Memory B cell (primary cell): ENCODE measurements at places on chromosomes 7 and 10.

- no peak for DNase-seq
Observed at GRCh38 chr7:90752051-90752450, 155.9 kb downstream of the CDK14 start.

GRCh38 chr10:94052866-94053791 lies 59.4 kb downstream of the PLCE1 start:
- DNase-seq, result no peak

GRCh38 chr7:32381024-32381601 lies 109.1 kb downstream of the LSM5 start:
- no peak for DNase-seq

GRCh38 chr10:11175823-11176243 lies 158.2 kb downstream of the CELF2 start:
- no peak for DNase-seq

DNA sequence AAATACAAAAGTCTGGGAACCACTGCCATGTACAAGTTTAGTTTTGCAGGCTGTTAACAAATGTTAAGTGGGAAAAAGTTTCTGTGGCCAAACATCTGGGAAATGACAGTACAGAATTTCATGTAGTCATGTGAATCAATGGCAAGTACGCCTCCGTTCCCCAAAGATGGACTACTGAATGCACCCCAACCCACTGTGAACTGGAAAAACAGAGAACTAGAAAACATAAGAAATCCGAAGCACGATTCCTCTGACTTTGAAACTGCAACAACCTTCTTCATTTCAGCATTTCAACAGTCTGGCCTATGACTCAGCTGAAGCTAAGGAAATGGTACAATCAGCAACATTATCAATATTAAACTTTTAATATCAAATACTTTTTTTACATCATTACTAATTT lies 41.8 kb downstream of the MCMBP start:
- no peak for DNase-seq

DNA sequence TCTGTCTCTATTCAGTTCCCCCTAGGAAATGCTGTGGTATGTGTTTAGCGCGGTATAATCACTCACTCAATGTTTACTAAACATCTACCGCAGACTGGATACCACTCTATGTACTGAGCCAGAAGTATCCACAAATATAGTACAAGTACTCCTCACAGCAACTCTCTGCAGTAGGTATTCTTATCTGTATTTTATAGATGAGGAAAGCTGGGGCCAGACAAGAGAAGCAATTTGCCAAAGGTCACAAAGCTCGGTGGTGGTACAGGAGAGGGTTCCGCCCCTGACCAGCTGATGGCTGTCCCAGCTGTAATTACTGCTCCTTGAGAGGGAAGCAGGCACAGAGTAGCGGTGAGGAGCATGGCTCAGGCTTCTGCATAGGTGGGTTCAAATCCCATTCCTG lies 184.1 kb downstream of the DOCK4 start:
- DNase-seq, result no peak

DNA sequence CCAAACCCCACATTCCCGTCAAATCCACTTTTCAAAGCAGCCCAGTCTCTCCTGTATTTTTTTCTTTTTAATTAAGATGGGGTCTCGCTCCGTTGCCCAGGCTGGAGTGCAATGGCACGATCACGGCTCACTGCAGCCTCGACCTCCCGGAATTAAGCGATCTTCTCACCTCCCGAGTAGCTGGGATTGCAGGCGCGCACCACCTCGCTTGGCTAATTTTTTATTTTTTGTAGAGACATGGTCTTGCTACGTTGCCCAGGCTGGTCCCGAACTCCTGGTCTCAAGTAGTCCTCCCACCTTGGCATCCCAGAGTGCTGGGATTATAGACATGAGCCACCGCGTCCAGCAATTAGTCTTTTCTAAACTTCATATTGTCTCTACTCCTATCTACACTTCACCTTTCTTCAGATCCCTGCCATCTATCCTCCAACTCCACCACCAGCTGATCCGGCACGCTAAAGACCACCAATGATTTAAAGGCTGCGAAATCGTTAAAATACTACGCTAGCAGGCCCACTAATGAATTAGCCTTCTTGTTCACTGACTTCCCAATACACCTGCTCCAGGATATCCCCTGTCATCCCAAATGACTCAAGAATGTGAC lies 525 bp upstream of the CHUK start:
- DNase-seq, result no peak

GRCh38 chr10:13823096-13823708 lies 236.4 kb downstream of the PRPF18 start:
- DNase-seq, result no peak

- no peak for DNase-seq
Observed at GRCh38 chr7:137753067-137753466, 93.7 kb downstream of the DGKI start.

DNA sequence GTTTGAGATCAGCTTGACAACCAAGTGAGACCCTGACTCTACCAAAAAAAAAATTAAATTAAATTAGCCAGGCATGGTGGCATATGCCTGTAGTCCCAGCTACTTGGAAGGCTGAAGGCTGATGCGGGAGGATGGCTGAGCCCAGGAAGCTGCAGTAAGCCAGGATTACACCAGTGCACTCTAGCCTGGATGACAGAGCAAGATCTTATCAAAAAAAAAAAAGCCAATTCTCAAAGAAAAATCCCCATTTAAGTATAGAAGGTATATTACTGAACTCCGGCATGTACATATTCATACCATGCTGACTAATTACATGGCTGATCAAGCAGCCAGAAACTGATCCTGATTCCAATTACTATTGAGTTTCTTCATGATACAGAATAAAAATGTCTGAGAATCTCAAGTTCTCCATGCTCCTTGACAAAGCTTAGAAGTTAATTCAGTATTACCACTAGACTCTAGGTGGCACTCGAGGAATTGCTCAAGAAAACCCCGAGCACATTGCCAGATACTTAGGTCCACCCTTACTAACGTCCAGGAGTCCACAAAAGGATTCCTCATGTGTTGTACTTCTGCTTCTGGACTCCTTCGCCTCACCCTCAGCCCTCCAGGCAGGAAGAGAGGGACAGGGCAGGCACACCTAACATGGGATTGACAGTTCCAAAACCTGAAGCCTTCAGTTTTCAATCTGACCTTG lies 148.9 kb downstream of the PARD3 start:
- DNase-seq, result no peak

DNA sequence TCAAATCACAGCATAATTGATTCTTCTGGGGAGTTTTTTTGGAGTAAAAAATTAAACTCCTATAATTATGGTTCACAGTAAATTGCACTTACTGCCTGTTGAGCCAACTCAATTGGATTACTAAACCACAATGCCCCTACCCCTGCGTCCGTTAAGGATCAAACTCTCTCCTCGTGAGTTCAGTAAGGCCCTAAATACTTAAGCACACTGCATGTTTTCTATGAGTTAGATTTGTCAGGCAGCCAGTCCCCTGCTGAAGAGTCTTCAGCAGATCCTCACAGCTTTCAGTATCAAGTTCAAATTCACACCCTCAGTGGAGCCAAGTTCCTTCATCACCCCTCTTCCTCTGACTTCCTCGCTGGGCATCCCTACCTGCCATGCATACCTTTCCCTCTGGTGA lies 275.0 kb upstream of the BMPER start:
- DNase-seq, result no peak

DNA sequence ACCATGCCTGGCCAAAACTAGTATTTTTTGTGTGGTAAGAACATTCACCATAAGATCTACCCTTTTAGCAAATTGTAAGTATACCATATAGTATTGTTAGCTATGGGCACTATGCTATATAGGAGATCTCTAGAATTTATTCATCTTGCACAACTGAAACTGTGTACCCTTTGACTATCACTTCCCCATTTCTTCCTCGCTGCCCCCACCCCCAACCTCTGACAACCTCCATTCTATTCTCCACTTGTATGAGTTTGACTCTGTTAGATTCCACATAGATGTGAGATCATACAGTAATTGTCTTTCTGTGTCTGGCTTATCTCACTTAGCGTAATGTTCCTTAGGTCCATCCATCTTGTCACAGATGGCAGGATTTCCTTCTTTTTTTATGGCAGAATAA lies 3.6 kb downstream of the CASP7 start:
- no peak for DNase-seq

DNA sequence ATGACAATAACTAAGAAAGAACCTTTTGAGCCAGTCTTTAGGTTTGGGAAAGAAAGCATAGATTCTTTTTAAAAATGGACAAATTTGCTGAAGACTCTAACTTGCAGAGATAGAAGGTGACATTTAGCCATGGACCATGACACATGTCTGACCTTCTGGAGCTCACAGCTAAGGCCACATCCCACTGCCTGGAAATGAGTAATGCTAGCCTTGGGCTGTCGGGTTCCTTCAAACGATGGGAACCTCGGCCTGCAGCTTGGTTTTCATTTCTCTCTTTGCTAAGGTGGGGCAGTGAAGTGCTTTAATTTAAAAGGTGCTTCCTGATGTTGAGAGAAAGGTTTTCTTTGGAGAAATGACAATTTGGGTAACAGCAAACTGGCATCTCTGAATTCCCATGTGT lies 223.2 kb downstream of the FANK1 start:
- DNase-seq, result no peak

- DNase-seq, result no peak
Observed at GRCh38 chr7:35694161-35694783, 663 bp downstream of the HERPUD2 start.

DNA sequence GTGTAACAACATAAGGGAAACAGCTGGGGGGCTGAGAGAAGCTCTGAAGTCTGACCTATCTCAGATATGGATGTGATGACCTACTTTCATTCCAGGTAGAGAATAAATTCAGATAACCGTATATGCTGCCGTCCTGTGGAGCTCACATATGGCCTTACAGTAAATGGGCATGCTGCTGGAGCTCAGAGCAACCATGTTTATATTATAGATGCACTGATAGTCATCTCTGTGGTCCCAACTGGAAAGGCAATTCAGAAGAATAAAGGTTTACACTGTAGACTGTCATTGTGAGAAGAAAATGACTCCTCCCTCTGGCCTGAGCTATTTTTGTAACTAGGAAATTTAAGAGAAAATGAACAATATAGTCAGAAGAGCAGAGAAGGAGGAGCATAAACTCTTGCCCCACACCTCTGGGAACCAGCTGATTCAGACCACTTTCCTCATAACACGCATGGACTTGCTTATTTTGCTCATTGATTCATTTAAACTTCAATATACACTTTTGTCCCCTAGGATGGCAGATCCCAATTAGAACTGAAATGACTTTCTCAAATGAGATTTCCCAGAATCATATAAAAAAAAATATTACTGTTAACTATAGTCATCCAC lies 69.9 kb upstream of the NXPH1 start:
- DNase-seq, result no peak

DNA sequence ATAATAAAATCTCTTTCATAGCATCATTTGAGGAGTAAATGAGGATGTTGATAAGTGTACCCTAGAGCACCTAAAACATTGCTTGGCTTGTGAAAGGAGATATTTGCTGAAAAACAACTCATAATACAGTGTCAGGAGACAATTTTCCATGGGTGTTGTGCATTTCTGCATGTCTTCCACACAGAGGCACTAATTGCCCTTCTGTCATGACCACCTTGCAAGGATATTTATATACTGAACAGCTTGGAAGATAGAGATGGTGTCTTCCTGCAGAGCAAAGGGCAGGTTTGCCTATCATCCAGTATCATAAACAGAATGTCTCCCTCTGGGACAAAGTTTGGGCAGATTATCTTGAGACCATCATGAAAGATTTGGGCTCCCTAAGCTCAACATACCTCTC lies 495.2 kb upstream of the LRRN3 start:
- no peak for DNase-seq

GRCh38 chr7:6379886-6380285 lies 67.9 kb downstream of the DAGLB start:
- no peak for DNase-seq

DNA sequence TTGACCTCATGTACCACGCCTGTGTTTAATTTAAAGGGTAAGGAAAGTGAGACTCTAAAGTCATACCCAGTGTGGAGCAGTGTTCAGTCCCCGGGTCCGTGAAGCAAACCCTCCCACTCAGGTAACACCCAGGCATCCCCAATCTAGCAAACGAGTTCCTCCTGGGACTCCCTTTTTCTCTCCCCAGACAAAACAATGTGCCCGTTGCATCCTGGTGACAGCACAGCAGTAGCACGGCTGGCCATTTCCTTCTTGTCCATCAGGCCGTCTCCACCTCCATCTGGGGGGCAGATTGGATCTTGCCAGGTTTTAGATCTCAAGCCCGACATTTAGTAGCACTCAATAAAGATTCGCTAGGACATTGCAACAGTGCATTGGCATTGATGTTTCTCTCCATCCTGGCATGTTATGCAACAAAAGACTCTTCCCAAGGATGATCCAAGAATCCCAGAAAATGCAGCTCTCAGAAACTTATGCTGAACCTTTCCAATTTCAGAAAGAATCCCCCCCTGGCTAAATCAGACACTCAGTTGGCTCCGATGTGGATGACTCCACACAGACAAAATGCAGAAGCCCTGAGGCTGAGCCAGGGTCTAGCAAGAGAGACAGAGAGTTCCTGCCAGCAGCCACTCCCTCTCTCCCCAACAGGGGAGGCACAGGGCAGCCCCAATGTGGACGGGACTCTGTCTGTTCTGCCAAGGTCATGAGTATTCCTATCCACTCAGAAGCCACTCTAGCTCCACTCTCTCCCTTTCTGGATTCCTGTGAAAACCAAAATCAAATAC lies 274.5 kb upstream of the MGMT start:
- no peak for DNase-seq

DNA sequence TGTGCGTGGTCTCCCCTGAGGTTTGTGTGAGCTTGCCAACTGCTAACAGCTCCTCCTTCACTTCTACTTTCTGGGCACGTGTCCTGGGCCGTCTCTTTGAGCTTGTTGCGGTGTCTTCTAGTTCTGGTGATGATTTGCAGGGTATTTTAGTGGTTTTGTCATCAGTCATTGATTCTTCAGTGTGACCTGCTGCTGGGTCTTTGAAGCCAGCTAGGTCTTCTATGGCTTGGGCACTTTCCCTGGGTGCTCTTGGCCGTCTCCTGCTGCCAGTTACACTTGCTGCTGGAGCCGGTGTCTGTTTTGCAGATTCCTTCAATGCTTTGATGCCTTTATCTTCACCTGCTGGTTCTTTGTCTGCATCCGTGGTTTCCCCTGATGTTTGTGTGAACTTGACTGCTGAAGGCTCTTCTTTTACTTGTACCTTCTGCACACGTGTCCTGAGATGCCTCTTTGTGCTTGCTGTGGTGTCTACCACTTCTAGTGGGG lies 23.0 kb downstream of the MKI67 start:
- DNase-seq, result no peak

DNA sequence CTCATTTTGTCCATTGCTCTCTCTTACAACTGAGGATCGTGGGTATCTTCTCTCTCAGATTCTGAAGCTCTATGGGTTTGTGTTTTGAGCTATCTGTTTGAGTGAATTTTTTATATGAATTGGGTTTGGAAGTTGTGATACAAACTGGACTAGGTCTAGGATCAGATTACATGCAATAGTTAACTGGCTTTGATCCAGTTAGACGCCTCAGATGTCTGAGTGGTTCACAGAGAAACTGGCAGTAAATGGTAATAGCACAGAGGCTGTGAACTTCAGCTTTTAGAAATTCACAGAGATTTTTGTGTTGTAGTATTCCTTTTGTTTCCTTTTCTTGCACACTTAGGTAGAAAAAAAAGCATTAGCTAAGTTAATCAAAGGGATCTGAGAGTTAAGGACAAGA lies 12.7 kb upstream of the DNMBP start:
- DNase-seq, result no peak

- DNase-seq, result no peak
Observed at GRCh38 chr7:121887634-121888033, 14.7 kb downstream of the PTPRZ1 start.
